Activated CD8-positive, alpha-beta T cell treated with anti-CD3 and anti-CD28 coated beads, Interleukin-2, amount 10 ng/mL, durations not matched to agents 7 days and 5 days (primary cell): ENCODE measurements at places on chromosomes 3 and 15.

GRCh38 chr3:117955196-117955595 is 1079.5 kb downstream of the IGSF11 start:
- no peak for DNase-seq

DNA sequence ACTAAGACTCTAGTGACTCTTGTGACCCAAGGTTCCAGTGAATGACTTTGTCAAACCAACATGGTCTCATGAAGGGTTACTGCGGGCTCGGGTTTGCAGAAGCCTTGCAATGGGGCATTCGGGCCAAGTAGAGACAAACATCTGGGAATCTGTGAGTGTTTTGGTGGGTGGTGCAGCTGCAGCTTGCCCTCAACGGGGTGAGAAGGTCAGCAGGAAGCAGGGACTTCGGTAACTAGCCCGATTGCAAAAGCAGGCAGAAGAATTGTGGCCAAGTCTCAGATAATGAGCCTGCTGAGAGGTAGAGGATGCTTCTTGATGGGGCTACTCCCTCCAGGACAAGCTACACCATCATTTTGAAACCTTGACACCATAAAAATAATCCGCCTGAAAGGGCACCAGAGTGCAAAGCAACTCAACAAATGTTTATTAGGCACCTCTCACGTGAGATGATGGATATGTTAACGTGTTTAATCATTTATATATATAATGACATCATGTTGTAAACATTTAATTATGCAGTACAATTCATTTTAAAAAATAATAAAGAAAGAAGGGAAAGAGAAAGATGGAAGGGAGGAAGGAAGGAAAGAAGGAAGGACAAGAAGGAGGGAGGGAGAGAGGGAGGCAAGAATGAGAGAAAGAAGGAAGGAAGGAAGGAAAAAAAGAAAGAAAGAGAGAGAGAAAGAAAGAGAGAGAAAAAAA is 263.9 kb upstream of the IGF1R start:
- DNase-seq = no peak

- peak; percentile 27 for DNase-seq
These were observed 6.2 kb downstream of the STIMATE start for GRCh38 chr3:52891164-52891563.

DNA sequence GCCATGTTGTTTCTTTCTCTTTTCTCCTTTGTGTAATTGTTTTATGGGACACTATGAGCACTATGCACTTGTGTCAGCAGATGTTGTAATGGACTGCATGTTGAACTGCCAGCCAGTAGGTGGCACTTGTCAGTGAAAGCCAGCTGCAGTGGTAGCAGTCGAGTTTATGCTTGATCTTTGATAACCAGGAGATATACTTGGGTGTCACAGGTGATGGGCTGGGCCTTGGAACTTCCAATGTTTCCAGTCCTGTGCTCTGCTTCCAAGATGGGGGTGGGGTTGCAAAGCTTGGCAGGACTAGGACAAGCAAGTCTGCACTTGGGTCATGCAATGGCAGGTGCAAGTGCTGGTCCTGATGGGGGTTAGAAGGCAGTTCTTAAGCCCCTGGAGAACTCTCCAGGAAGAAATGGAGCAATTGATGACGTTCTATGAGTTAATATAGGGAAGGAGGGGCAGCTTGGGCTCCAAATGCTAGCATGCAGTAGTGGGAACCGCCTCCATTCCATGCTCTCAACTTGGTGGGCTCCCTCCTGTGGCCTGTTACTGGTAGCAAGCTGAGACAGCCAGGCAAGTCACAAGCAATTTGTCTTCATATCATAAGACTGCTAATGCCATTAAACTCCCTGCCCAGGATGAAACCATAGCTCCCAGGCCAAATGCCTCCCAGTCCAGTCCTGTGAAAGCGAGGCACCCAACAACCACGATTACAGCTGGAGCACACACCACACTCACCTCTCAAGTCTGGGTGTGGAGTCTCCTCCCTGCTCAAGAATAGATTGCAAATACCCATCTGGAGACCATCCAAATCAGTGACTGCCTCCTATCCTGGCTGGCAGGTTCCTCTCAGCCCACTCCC is 287.2 kb downstream of the CGGBP1 start:
- peak; percentile 50 for DNase-seq

DNA sequence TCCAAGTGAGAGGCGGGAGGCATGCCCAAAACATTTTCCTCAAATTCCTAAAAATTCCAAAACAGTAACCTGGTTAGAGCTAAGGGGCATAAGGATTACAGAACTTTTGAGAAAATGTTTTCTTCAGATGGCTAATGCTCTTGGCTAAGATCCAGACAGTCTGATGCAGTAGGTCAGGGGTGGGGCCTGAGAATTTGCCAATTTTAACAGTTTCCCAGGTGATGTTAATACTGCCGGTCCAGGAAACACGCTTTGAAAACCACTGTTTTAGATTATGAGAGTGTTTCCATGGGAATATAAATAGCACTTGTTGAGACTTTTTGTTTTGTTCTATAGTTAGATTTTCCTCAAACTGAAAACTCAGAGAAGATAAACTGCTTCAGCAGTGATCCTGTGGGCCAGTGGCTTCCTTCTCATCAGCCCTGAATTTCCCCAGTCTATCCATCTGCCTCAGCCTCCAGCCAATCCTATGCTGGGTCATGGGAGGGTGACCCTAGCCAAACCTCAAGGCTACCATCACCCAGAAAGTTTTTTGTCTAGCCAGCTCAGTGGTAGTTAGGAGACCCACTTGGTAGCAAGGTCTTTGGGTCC is 71.6 kb upstream of the ACP3 start:
- DNase-seq = no peak
